ENCODE measurements at places on chromosomes 7 and 10. TPM values are rescaled to one million over a fixed set of nuclear protein-coding genes. Genes with fewer than 3 reads are reported as not detected.

HMX2 gene
- polyA plus RNA-seq = not detected

ABCB1 gene
- 185 TPM for polyA plus RNA-seq

LYZL1 gene
- polyA plus RNA-seq = not detected

CLRN3 gene
- polyA plus RNA-seq = not detected

FRG2B gene
- not detected for polyA plus RNA-seq

HYAL4 gene
- polyA plus RNA-seq = not detected

CYP3A7 gene
- polyA plus RNA-seq = 0.09 TPM

Data from adrenal gland (tissue), 19 donors.